ENCODE measurements at places on chromosomes 13 and 19. TPM values are rescaled to one million over a fixed set of nuclear protein-coding genes. Genes with fewer than 3 reads are reported as not detected.

DNA sequence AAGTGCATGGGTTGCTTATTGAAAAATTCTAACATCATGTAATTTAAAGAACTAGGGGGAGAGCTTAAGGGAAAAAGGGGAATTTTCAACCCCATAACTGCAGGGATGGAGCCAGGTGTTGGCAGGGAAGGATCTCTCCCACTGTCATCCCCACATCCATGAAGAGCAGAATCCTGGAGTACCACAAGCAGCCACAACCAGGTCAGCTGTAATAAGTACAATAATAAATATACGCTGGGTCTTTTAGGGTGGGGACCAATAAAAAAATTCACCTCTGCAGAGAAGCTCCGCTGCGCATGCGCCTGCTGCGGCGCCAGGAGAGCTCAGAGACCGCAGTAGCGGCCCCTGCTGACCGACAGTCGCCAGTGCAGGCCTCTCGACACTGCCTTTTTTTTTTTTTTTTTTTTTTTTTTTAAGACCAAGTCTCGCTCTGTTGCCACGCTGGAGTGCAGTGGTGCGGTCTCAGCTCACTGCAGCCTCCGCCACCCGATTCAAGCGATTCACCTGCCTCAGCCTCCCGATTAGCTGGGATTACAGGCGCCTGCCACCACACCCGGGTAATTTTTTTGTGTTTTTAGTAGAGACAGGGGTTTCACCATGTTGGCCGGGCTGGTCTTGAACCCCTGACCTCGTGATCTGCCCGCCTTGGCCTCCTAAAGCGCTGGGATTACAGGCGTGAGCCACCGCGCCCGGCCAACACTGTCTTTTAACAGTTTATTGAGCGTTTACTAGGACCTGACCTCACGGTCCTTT is 2.5 kb upstream of the EEF2 start:
- peak; percentile 79 for DNase-seq

DNA sequence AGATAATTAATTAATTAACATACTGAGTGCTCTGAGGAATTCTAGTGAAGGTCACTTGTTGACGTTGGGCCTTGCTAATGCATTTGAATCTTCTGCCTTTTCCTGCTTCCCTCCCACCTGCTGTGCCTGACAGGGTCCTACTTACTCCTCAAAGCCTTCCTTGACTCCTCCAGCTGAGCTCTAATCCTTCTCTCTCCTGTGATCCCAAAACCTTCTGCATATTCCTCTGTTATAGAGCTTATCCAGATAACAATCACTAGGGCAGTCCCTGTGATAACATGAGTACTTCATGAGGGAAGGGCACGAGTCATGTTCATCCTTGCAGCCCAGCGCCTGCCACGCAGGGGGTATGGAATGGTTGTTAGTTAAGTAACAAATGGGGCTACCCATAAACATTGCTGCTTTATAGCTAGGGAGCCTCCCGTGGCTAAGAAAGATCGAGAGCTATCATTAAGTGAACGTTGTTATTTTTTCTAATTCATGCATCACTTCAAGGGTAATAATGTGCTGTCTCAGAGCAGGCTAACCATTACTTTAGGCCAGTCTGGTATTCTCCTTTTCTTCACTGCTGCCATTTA is 19.1 kb upstream of the SPATA13 start:
- no peak for DNase-seq

- DNase-seq: no peak
Measured at GRCh38 chr19:42204664-42205063, 12.8 kb downstream of the DEDD2 start.

- DNase-seq: no peak
Measured at GRCh38 chr19:12703046-12703445, 6.6 kb upstream of the FBXW9 start.

- DNase-seq: no peak
Measured at GRCh38 chr13:91359111-91359510, 11.6 kb downstream of the MIR17HG start.

GRCh38 chr13:50015258-50015657 is at the start of gene KCNRG:
TSS of gene KCNRG (plus strand) at chr13:50015444. CDS start at chr13:50015494, 50 bp downstream.
- DNase-seq: no peak

DNA sequence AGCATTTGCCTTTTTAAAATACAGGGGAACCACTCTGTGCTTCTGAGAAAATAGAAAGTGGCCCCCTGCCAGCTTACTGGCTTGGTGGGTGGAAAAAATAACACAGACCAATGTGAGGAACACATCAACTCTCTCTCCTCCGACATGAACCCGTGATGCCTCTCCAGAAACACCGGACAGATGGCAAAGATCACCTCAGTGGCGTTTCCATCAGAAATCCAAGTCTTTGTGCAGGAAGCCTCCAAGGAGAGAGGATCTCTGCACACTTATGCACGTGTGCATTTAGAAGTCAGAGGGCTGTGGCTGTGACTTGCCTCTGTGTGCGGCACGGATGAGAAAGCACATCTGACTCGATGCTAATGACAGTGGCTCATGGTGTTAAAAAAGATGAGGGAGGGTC is 112.3 kb upstream of the KLF12 start:
- DNase-seq: no peak

GRCh38 chr19:10271543-10272086 is 695 bp downstream of the ICAM1 start:
- DNase-seq: no peak

DNA sequence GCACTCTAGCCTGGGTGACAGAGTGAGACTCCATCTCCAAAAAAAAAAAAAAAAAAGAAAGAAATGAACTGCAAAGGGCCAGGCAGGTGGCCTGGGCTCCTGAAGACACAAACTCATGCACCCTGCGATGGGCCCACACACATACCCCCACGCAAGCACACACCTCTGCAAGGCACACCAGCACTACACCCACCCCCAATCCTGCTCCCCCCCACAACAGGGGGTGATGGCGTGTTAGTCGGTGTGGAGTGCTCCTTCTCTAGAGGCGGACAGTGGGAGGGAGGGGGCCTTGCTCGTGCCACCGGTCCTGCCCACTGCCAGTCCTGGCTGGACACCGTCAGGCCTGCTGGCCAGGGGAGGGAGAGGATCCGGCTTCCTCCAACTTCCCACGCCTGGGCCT is 1.6 kb upstream of the SLC8A2 start:
- DNase-seq: no peak

- no peak for DNase-seq
Measured at GRCh38 chr13:44440046-44440608, 66.5 kb downstream of the SERP2 start.

Gene LENG9
- total RNA-seq: 6.2 TPM

Gene NUP62
- 22.3 TPM for total RNA-seq

Gene PTH2
- not detected for total RNA-seq
